ENCODE measurements at places on chromosomes 4 and X.

- no peak for DNase-seq
These were observed 52.9 kb downstream of the PGRMC1 start for GRCh38 chrX:119288890-119289393.

DNA sequence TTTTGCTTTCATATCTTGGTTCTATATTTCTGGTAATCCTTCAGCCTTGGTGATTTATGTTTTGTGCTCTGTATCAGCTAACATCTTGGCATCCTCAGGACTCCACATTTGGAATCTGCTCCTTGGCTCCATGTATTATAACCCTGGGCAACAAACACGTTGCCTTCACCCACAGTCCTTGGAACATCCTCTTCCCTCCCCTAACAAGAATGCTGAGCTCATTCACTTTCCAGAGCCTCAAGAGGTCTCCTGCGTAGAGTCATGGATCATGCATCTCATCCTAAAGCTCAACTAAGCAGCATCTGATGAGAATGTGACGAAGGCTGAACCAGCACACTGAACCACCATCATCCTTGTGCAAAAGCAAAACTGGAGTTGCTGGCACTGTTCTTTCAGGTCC, 60.5 kb upstream of the C1GALT1C1 start:
- DNase-seq, result no peak

GRCh38 chrX:3425031-3425430, 78.6 kb upstream of the MXRA5 start:
- no peak for DNase-seq

GRCh38 chr4:146269228-146269653, 54.9 kb downstream of the REELD1 start:
- no peak for DNase-seq

- no peak for DNase-seq
These were observed 52.6 kb downstream of the LIMCH1 start for GRCh38 chr4:41590591-41590990.
